Thymus (tissue), 14 donors: ENCODE measurements at places on chromosomes 7 and 10.

DNA sequence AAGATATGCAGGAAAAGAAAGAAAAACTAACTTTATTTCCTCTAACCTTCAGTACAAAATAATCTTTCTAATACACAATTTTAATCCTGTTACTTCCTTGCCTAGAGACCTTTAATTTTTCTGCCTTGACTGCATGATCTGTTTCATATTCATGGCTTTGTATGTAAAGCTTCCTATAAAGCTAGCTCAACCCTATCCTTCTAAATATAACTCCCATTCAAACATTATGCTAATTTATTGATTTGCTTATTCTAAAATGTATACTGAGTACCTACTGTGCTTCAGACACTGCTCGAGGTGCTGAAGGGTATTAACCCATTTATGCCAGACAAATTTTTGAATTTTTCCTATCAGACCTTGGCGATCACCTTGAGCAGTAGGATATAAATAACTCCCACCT, 47.6 kb downstream of the SEMA3C start:
- no peak for DNase-seq

DNA sequence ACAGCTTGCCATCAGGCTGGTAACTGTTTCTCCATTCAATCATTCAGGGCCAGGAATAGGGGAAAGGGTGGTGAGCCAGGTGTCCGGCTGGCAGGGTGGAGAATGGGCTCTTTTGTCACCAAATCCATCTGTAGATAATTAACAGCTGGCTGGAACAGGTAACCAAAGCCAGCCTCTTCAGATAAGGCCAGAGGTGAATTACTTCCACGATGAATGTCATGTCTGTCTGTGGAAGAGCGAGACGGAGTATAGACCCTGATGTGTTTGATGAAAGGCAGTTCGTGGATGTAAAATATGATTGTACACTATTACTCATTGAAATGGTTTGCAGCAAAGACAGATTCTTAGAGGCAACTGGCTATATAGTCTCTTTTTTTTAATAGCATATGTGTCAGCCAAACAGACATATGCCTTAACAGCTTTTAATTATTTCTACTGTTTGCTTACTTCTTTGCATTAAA, 149.8 kb downstream of the KLF6 start:
- no peak for DNase-seq

DNA sequence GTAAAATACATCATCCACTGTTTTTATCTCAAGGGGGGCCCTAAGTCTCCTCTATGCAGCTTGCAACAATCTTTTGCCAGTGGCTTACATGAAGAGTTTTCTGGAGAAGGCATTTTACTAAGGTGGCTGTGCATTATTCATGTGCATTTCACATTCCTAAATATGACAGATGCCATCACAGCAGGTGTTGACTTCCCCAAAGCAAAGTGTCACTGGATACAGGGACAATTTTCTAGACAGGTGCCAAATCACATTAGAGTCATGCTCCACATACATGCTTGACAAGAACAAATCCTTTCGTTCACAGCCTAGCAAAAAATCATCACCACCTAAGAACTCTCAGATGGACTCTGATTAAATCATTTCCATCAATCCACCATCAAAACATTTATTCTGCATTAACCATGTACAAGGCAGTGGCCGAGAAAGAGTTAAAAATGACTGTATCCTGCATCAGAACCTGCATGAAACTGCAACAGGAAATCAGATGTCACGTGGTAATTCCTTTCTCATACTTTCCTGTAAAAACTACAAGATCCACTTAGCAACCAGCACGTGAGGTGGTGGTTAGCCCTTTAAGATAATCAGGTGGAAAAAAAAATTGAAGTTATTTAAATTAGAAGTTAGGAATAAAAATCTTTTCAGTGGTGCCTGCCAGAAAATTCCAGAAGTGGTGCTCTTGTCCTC, 88.2 kb upstream of the AFAP1L2 start:
- peak; percentile 38 for DNase-seq

DNA sequence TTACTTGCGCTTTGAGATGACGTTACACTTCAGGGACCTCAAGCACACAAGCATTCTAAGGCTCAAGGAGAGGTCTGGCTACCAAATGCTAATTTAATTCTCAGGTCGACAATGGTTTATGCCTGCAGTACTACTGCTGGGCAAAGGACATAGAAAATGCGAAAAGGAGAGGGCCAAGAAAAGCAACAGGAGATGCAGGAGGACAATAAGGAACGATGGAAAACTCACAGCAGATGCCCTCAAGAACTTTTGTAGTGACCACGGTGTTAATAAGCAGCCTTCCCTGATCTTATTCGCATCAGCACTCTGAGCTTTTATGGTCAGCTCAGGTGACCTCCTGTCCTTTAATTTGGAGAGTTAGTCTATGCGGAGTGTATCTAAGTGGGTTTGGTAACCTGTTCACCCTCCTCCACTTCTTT, 146.3 kb downstream of the GPR85 start:
- no peak for DNase-seq

GRCh38 chr7:114957444-114957843, 35.5 kb downstream of the MDFIC start:
- no peak for DNase-seq

GRCh38 chr7:45482451-45482850, 91.7 kb upstream of the ADCY1 start:
- no peak for DNase-seq

DNA sequence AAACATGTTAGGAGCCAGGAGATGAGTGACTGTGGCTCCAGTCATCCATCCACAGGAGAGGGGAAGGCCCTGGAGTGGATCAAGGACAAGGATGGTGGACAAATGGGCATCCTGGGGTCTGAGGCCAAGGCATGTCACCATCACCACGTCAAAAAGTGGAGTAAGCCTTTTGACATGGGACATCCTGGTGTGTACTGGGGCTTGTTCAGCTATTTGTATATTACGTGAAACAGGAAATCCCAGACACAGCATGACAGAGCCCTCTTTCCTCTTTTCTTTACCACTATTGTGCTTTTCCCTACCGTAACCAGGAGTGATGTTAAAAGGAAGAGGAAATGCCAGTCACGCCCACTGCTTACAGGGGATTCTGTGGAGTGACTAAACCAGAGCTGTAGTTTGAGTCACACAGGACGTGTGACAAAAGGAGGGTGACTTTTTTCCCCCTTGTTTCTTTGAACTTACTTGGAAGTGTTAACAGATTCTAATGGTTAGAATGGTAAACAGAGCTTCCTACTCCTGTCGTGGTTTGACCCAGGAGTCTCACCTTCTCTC, 15.4 kb downstream of the ACSL5 start:
- DNase-seq: no peak

DNA sequence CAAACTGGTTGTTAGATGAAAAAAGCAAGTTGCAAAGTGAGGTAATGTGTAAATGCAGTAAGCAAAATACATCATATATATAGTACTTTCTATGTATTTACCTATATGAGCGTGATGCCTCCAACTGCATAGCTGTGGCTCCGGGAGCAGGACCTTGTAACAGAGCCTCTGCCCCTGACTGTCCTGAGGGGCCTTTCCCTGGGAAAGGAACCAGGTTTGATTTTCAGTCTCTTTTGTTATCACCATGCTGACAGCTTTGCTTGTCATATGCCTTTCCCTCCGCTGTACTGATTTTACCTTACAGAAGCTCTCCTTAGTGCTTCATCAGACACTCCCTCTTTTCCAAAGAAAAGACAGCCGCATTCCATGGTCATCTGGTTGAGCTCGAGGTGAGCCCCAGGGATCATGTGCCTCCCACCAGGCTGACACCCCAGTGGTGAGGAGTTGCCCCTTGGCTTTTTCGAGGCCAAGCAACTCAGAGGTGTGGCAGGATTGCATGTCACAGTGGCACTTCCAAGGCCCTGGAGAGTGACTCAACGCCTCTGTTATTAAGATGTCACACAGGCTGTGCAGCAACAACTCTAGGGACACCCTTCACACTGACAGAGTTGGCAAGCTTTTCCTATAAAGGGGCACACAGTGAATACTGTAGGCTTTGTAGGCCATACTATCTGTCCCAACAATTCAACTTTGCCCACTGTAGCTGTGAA, 78.9 kb downstream of the ALOX5 start:
- no peak for DNase-seq

DNA sequence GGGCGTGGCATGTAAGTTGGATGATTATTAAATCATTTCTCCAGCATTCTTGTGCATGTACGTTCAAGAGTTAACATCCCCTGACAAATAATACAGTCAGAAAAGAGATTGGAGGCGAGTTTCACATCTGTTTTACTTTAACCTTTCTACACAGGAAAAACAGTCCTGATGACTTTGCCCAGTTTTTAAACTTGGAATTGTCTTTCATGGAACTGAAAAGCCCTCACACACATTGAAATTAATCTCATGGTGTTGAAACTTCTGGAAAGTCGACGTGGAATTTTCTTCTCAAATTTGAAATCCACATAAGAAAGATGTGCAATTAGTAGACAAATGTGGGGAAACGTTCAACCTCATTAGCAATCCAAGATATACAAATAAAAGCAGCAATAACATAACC, 31.2 kb upstream of the ZNF438 start:
- DNase-seq: no peak

DNA sequence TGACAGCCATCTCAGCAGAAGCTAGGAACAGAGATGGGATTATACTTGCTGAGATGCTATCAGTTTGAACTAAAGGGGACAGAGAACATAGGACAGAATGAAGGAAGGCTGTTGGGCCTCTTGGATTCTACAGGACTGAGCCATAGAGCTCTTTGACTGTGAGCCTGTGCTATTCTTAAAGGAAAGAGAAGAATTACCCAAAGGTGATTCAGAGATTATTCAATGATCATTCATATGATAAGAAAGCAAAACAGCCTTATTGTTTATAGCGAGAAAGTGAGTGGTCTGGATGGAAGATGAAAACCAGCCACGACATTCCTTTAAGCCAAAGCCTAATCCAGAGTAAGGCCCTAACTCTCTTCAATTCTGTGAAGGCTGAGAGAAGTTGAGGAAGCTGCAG, 69.7 kb upstream of the NEUROD6 start:
- DNase-seq: no peak

DNA sequence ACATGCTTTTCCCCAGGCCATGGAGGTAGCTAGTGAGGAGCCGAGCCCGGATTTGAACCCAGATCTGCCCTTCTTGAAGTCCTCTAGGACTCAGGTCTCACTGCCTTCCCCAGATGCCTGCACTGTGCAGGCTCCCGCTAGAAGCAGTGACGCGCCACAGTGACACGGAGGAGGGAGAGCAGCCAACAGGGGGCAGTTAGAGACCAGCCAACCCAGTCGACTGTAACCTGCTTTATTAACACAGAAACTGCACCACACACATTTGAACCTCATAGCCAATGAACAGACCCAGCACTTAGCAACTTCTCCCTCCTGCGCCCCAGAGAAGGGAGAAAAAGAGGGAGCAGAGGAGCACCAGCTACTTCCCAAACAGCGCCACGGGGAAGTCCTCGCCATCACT, 27.4 kb downstream of the PILRA start:
- DNase-seq: peak; percentile 17

- DNase-seq: no peak
Observed at GRCh38 chr10:71648254-71648932, 71.2 kb downstream of the C10orf105 start.

- no peak for DNase-seq
Observed at GRCh38 chr10:103202319-103202718, 9.2 kb upstream of the NT5C2 start.

DNA sequence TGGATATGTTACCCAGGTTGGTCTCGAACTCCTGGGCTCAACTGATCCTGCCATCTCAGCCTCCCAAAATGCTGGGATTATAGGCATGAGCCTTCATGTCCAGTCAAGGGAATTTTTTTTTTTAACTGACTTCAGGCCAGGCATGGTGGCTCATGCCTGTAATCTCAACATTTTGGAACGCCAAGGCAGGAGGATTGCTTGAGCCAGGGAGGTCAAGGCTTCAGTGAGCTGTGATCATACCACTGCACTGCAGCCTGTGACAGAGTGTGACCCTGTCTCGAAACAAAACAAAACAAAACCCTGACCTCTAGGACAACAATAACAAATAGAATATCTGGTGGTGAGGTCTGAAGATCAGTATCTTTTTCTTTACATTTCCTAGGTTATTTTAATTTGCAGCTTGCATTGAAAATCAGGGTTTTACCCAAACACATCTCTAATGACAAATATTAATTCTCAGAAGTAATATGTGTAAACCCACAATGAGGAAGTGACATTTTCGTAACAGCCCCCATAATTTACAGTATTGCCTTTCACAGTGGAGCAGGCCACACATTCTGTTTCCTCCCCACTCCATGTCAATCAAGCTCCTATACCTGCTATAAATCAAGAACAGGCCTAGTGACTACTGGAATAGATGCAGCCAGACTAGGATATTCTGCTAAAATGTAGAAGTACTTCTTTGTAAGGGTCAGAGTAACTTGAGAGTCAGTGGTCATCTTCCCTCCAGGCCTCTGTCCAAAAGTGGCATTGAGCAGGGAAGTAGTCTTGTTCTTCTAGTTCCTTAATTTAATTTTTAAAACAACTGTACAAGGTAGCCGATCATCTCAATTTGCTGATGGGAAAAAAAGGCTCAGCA, 43.3 kb upstream of the ECHDC3 start:
- no peak for DNase-seq

DNA sequence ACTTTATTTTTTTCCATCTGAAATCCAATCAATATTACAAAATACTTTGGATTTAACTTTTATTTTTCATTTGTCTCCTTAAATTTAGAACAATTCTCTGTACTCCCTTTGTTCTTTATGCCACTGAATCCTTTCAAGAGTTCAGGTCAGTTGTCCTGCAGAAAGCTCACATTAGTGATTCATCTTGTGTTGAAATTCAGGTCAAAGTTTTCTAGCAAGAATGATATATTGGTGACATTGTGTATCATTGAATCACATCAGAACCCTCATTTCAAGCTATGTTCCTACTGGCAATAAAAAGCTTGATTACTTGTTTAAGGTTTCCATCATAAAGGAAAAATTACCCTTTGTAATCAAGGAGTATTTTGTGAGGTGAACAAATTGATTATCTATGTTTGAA, 378.8 kb upstream of the STEAP1 start:
- DNase-seq: no peak

DNA sequence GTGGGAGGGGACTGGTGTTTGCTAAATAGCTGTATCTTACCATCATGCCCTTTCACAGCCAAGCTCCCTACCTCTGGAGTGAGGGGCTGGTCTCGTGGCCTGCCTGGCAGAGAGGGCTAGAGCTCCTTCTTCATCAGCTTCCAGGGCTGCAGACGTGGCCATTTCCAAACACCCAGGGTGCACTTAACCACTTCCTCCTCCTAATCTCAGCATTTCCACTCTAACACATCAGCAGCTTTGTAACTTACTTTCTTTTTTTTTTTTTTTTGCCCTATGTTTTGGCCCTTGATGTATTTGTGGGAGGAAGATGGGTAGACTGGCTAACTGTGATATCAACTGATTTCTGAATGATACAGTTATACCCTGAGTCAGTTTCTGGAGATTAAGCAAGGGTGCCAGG, 27.4 kb downstream of the LRRC4 start:
- DNase-seq: no peak

DNA sequence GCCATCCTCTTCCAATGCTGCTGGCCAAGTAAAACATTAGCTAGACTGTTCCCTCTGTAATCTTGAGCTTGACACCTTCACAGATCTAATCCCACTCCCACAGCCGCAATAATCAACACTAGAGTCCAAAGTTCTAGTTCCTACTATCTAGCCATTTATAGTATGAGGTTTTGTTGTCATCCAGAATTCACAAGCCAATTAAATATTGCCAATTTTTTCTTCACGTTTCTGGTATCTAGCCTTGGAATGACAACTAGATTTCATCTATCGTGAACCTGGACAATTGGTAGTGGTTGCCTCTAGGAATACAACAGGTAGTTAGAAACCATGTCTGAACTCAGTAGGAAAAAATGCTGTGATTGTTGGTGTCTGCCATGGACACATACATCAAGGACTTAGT, 10.4 kb downstream of the WASL start:
- no peak for DNase-seq
